Omental fat pad (tissue), 4 donors: ENCODE measurements at places on chromosomes 13 and 19.

GRCh38 chr13:47287291-47287751 lies 390.5 kb upstream of the HTR2A start:
- DNase-seq: no peak

GRCh38 chr13:29594303-29594709 lies 1.2 kb downstream of the SLC7A1 start:
- DNase-seq: no peak

DNA sequence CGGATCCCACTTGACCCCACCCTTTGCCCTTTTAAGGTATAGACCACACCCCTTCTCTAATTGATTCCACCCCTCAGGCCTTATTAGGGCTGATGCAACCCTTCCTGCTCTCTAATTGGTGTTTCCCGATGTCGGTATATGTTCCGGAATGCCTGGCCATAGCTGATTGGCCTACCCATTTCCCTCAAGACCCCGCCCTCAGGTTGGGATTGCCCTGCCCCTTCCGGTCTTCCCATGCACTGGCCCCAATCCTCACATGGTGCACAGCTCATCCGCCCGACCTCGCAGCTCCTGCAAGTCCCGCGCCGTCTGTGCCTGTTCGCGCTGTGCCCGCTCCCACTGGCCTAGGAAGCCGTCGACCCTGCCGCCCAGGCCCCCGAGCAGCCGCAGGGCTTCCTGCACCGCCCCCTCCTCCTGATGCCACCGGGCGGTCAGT lies 18.1 kb downstream of the TSKS start:
- DNase-seq: no peak

DNA sequence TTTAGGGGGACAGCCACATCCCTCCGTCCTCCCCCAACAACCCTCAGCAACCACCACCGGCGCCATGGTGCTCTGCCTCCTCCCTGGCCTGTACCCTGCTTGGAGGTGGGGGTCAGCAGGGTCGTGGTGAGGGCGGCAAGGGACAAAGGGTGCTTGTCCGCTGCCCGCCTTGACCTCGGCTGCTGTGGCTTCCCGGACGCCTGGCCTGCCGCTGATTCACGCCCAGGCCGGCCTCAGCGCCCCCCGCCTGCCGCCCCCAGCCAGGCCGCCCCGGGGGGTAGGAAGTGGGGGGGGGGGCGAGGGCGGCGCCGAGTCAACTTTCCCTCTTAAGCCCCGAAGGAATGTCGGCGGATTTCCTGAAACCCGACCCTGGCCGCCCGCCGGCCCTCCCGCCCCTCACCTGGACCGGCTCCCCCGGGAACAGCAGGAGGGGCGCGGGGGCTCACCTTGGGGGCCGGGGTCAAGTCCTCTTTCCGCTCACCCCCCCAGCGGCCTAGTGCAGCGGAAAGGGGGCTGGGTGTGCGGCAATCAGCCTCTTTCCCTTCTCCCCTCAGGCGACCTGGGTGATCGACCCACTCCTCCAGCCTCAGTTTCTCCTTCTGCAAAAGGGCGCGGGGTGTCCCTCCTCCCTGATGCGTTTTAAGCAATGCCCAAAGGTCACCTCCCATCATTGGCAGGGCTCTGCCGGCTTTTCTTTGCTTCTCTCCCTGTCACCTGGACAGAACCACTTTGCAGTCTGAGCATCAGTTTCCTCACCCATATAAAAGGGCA lies 1.9 kb upstream of the TMEM59L start:
- no peak for DNase-seq

- no peak for DNase-seq
These were observed 21.6 kb upstream of the WDR88 start for GRCh38 chr19:33110137-33110910.

DNA sequence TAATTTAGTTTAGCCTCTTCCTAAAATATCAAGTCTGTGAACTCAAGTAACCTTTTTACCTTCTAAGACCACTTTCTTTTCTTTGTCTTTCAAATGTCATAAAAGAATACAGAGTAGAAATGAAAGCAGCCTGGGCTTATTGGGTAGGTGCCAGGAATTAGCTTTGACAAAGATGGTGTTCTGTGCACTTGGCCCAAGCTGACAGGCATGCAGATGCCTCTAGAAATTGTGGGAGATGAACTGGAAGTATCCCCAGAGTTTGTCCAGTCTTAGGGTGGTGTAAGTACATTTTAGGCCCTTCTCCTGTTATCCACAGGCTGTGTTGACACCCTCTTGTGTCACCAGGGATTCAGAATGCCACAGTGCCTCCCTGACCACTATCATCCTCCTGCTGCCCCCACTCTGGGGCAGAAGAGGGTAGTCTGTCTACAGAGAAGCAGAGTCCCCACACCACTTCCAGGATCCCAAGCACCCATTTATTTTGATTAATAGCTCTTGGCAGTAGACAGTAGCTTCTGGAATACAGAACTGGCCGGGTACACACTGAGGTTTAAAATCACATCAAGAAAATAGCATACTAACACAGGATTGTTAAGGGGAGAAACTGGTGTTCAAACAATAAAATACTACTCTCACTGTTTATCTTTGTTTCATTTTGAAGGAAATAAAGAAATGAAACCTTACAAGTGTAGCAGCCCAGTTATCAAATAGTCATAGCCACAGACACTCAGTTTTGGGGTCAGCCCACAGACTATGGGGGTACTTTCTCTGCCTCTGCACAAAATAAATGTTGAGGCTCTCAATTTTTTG lies 343.2 kb downstream of the KCNRG start:
- no peak for DNase-seq

- no peak for DNase-seq
These were observed 3.4 kb downstream of the C19orf12 start for GRCh38 chr19:29711584-29712132.

GRCh38 chr13:58478858-58479257 lies 847.3 kb downstream of the PCDH17 start:
- no peak for DNase-seq

GRCh38 chr19:12695997-12696365 lies 450 bp downstream of the FBXW9 start:
- no peak for DNase-seq

GRCh38 chr19:7595466-7596133 lies at the start of gene CAMSAP3:
TSS of gene CAMSAP3 (plus strand) at chr19:7595863. CDS start at chr19:7596003, 140 bp downstream.
- no peak for DNase-seq

DNA sequence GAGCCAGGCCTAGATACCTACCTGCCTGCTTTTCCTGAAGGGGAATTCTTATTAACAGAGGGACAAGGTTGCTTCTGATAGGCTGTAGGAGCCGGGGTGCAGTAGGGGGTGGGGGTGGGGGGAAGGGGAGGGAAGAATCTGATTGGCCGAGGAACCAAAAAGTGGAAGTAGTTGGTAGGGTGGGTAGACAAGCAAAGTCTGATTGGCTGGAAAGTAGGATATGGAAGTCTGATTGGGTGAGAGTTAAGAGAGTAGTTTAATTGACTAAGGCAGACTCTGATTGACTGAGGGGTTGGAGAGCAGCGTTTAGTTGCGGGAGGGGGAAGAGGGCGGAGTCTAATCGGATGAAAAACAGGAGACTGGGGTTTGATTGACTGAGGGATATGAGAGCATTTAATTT lies 9.4 kb upstream of the CYP4F22 start:
- DNase-seq: no peak

DNA sequence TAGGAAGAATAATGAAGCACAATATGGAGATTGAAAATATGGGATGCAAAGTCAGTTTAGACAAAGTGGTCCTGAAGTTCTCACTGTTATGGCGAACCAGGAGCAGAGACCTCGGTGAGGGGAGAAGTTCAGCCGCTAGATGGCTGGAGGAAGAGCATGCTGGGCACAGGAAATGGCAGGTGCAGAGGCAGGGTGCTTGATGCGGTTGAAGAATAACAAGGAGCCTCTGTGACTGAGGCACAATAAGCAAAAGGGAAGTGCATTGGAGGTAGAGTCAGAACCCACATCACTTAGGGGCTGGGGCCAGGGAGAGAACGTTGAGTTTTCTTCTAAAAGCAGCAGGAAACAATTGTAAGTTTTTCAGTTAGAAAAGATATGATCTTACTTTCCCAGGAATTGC lies 1725.2 kb downstream of the EFNB2 start:
- no peak for DNase-seq

DNA sequence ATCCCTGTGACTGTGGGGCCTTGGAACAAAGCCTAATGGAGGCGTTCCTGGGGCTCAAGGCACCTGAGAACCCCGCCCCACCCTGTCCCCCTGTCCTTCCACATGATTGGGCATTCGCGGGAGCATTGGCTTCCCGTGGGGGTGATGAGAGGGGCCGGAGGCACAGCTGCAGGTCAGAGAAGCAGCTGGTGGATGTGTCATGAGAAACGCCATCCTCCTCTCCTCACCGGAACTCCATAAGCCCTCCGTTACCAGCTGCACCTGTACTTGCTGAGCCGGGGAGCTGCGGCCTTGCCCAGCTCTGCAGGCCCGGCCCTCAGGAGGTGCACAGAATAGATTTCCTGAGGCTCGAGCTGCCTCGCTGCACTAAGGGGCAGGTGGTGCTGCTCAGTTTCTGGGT lies 42.0 kb downstream of the CAPN12 start:
- no peak for DNase-seq

- no peak for DNase-seq
These were observed at the start of gene ATP8B3 for GRCh38 chr19:1811942-1812425. TSS of gene ATP8B3 (minus strand) at chr19:1812276. CDS start at chr19:1811736, 540 bp downstream.

- no peak for DNase-seq
These were observed 247.3 kb upstream of the MAB21L1 start for GRCh38 chr13:35723821-35724220.

DNA sequence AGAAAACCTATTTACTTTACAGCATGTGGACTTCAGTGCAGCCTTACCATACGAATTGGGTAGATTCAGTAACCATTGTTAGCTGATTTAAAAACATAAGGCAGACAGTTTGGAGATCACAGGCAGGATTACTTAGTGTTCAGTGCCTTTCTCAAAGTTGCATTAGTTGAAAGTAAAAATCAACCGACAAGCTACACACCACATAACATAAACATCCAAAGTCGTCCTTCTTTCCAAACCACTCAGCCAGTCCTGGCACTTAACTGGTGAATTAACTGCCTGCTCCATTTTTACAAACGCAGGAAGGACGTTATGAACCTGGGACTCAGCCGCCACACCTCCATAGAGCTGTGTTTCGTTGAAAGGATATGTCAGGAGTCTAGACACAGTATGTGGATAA lies 91.4 kb downstream of the COL4A1 start:
- no peak for DNase-seq

DNA sequence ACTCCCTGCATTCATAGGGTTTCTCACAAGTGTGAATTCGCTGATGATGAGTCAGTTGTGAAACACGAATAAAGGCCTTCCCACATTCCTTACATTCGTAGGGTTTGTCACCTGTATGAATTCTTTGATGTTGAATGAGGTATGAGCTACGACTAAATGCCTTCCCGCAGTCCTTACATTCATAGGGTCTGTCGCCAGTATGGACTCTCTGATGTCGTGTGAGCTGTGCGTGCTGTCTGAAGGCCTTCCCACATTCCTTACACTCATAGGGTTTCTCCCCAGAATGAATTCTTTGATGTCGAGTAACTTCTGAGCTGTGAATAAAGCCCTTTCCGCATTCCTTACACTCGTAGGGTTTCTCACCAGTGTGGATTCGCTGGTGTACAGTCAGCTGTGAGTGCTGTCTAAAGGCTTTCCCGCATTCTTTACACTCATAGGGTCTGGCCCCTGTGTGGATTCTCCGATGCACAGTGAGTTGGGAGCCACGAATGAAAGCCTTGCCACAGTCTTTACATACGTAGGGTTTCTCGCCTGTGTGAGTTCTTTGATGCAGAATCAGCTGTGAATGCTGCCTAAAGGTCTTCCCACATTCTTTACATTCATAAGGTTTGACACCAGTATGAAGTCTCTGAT lies 30.5 kb upstream of the COX7A1 start:
- no peak for DNase-seq

DNA sequence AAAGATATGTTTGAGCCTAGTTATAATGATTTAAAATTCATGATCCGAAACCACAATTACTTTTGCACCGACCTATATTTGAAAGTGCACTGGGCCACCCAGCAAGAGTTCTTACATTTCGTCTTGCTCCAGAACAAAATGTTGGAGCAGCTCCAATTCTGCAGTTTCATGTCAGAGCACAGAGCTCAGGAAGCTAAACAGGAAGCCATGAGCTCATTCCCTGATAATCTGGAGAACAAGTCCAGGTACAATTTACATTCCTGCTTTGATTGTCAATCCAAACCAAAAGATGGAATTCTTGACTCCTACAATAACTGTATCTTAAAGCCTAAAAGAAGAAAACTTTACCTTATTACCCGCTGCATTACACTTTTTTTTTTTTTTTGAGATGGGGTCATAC lies 131.8 kb downstream of the KCTD12 start:
- DNase-seq: no peak

- DNase-seq: no peak
These were observed 6.1 kb upstream of the ADGRE5 start for GRCh38 chr19:14375055-14375581.

DNA sequence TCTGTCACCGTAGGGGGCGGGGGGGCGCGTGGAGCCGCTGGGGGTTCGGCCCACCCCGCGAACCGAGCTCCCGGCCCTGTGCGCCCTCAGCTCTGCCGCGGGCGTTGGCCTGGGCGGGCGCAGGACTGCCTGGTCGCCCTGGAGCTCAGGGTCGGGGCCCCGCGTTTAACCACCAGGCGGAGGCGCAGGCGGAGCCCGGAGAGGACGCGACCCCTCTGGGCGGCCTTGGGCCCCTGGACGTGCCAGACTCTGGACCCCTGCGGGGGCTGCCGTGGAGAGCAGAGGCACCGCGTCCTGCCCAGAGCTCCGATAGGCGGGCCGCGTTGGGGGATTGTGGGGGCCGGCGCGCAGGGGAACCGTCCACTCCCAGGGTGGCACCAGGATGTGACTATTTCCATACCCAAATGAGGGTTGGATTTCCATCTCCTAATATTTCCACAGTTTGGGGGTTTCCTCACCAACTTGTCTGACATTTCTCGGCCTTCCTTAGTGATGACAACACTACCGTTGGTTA lies 13.0 kb upstream of the USP29 start:
- DNase-seq: no peak

- no peak for DNase-seq
These were observed 5.5 kb upstream of the PSPN start for GRCh38 chr19:6381030-6381750.

GRCh38 chr13:102873653-102874052 lies 27.8 kb downstream of the ERCC5 start:
- DNase-seq: no peak

DNA sequence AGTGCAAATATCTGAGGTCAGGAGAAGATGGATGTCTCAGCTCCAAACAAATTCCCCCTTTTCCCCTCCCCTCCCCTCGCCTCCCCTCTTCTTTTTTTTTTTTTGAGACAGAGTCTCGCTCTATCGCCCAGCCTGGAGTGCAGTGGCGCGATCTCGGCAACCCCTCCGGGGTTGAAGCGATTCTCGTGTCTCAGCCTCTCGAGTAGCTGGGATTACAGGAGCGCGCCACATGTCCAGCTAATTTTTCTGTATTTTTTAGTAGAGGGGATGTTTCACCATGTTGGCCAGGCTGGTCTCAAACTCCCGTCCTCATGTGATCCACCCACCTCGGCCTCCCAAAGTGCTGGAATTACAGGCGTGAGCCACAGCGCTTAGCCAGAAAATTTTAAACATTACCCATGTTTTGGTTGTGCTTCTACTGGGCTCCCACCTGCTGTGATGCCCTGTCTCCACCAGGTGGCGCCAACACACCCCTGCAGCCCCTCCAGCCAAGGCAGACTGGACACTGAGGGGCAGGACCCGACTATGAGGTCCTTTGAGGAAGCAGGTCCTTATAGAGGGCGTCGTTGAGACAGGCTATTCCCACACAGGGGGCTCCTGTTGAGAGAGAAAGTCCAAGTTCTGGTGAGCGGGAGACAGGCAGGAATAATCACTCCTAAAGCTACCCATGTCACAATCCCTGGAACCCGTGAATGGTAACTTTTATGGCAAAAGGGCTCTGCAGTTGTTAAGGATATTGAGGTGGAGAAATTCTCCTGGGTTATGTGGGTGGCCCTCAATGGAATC lies 6.3 kb downstream of the ERICH4 start:
- peak; percentile 54 for DNase-seq

- DNase-seq: no peak
These were observed 81.6 kb downstream of the OLFM4 start for GRCh38 chr13:53110181-53110580.
